BJ (cell line): ENCODE measurements at places on chromosomes 16 and 17. TPM values are rescaled to one million over a fixed set of nuclear protein-coding genes. Genes with fewer than 3 reads are reported as not detected.

Gene KRT33B
- polyA plus RNA-seq, result 1.2 and 1.8 TPM in 2 replicates

Gene ACSM2B
- polyA plus RNA-seq, result not detected in 2 replicates

Gene UMOD
- polyA plus RNA-seq, result not detected in 2 replicates

Gene SOX9
- polyA plus RNA-seq, result 0.54 and 0.60 TPM in 2 replicates

Gene C16orf96
- not detected in 2 replicates for polyA plus RNA-seq

Gene ASPA
- 0.15 TPM in 1 of 2 replicates, not detected in the other for polyA plus RNA-seq

Gene CEMP1
- polyA plus RNA-seq, result not detected in 2 replicates

Gene CBFA2T3
- polyA plus RNA-seq, result not detected in 2 replicates
